Stimulated activated CD4-positive, alpha-beta T cell treated with anti-CD3 and anti-CD28 coated beads, Interleukin-15, amount 100 ng/mL, for 1 hour (primary cell): ENCODE measurements at places on chromosomes 7 and 10.

DNA sequence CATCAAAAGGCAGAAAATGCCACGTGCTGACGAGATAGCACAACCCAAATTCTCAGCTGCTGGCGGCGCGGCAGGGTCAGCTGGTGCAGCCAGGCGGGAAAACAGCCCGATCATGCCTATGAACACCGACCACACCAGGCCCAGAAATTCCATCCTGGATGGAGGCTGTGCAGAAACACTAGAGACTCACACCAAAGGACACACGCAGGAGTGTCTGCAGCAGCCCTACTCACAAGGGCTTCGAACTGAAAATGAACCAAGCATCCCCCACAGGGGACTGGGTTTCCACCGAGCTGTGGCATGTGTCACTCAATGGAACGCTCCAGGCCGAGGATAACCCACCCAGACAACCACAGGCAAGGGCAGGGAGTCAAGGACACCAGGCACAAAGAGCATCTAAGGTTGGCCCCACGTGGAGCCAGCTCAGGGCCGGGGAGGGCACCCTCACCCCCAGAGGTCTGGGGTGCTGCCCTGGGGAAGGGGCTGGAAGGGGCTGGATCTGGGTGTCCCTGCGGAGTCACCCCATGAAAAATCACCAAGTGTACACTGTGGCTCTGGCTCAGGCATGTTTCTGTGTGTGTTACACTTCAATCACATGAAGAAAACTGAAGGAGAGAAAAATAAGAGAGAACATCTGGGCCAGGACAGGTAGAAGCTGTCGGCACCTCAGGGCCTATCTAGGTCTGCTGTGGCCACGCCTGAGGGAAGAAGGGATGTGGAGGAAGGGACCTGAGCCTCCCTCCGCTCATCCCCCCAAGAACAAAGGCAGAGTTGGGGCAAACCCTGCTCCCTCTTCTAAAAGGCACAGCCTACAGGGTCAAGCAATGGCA lies 33.0 kb downstream of the RASGEF1A start:
- no peak for DNase-seq

DNA sequence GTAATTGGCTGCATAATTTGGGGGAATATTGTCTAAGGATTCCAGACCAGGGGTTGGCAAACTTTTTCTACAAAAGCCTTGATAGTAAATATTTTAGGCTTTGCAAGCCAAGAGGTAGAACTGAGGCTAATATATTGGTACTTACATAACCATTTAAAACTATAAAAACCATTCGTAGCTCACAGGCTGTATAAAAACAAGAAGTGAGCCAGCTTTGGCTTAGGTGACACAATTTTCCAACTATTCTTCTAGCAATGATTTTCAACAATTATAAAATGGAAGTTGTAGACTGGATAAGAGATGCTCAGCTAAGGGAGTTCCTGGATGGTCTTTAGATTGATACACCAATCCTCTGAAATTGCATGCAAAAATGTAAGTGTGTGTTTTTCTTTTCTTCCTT lies 1.4 kb downstream of the GPR141 start:
- no peak for DNase-seq

- DNase-seq = no peak
These were observed 172.1 kb downstream of the ACTR3B start for GRCh38 chr7:152931633-152932032.

GRCh38 chr10:11742779-11743298 lies 657 bp downstream of the ECHDC3 start:
- DNase-seq = no peak

DNA sequence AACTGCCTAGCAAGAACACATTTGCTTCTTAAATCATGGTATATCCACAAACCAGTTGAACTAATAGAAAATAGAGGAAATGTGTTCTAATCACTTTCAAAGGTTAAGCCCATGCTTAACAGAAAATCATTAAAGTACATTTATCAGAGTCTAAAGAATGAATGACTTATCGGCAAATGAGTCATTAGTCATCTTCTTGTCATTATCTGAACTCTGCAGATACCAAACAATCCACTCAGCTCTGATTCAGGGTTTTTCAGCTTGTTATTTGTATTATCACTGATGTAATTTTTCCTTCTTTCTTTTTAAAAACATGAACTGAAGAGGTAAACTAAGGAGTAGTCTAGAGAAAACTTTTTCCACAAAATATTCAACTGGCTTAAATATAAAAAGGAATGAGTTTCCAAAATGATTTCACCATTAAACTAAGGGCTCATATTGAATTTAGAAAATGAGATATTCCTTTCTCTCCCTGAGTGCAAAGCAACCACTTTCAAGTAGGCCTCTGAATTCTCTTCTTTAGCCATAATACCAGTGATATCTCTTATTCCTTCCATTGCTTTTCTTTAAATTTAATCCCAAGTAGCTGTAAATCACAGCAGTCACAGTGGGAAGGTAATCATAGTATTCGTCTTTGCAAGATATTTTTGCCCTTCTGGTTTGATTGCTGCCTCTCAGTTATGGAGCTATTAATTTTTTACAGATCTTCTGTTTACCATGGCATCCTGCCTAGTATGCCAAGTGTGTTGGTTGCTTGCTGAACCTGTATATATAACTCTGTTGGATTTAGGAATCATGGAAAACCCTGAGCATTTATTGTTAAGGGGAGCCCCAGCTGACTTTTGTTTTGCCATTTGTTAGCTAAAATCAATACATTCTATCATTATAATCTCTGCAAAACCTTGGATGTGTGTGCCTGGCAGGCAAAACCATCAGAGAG lies 125.1 kb downstream of the THSD7A start:
- DNase-seq = no peak

DNA sequence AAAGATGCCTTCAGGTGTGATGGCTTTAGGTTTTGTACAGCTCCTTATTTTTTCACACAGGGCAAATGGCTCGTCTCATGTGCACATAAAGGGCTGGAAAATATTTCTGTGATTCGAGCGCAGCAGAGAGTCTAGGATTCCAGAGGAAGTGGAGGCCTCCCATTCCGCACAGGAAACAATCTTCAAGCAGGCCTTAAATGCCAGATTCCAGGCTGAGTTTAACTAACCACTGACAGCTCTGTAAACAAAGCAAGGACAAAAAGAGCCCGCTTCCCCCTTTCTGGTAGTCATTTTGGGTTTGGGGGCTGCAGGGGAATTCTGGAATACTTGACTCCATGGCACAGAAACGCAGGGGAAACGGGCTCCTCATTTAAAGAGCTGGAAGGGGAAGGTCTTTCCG lies 87.2 kb downstream of the CALD1 start:
- no peak for DNase-seq

GRCh38 chr10:71466330-71466729 lies 69.6 kb downstream of the CDH23 start:
- no peak for DNase-seq

- no peak for DNase-seq
These were observed 29.1 kb upstream of the LBX1 start for GRCh38 chr10:101258179-101258885.

DNA sequence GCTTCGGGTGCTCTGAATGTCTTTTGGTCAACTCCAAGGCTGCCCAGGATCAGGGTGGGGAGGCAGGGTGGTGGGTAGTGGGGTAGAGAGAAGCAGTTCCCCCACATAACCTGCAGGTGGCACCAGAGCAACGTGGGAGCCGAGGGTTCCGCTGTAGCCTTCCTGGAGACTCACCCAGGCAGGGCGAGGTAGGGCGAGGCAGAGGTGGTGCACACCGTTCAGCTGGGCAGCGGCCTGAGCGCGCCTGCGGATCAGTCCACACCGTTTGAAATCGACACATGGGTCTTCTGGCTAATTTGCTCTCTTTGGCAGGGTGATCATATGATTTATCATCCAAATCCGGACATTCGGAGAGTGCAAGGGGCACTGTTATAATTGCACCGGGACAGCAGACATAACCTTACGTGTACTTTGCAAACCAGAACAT lies 41.4 kb upstream of the MAP3K8 start:
- DNase-seq = peak; percentile 56

- no peak for DNase-seq
These were observed 1.2 kb upstream of the ATP6V0E2 start for GRCh38 chr7:149872419-149873073.

DNA sequence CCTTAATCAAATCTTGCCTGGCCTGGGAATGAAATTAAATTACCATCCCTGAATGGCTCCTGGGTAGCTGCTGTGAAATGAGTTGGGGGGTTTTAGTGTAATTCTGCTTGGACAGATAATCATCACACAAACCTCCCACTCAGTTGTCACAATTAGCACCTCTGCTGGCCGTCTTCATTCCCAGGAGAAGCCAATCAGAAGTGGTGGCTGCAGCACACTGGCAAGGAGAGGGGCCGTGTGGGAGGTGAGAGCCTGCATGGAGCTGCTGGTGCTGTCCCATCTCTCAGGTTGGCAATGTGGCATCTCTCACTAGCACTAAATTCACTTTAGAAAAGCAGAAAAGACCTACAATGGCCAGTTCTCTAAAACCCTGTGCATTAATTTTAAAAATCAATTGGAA lies 92.5 kb downstream of the NT5C2 start:
- DNase-seq = no peak

GRCh38 chr10:123463181-123463580 lies 203.0 kb upstream of the GPR26 start:
- no peak for DNase-seq

DNA sequence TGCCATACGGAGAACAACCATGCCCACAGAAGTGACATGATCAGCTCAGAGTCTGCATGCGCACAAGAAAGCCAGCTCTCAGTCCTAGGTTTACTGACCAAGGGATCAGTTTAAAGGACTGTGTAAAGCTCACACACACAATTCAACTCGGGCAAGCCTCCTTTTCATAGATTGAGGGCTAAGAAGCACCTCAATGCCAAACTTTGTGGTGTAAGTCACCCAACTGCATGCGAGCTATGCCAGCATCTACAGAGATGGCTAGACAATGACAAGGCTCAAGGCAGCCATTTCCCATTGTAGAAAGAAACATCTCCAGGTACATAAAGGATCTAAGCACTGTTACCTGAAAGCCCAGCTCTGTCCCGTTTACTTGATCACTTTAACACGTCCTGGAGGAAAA lies 36.8 kb downstream of the GPAM start:
- DNase-seq = no peak

DNA sequence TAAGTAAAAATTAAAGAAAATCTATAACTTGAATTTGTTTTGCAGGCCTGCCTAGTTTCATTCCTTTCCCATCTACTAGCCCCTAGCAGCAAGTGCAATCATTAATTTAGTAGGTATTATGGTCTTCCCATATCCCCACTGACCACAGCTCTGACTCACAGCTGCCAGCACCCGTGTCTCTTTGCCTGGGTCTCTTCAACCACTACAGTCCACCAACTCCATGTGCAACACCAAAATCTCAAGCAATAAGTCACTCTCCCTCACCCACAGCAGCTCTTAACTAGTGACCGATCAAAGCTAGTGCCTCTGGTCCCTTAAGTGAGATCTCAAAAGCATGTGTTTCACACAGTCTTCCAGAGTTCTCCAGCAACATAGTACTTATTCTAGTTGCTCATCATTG lies 26.0 kb upstream of the THSD7A start:
- no peak for DNase-seq

GRCh38 chr7:75639071-75639885 lies 99.5 kb downstream of the HIP1 start:
- DNase-seq = peak; percentile 3

DNA sequence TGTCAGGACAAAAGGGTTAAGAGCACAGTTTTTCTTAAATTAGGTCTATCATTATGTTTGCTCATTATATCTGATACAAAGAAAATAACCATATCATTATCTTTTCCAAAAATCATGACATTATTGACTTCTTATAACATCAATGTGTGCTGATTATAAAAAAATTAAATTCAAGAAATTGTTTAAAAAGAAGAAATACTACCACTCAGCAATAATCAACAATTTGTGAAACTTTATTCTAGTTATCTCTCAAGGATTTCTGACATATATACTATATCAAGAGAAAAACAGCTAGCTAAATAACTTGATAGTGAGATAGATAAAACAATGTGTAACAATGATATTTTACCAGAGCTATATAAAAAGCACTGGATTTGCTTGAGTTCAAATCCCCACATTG lies 360.7 kb upstream of the PHF14 start:
- DNase-seq = no peak

GRCh38 chr10:15579605-15580004 lies 140.1 kb downstream of the ITGA8 start:
- DNase-seq = no peak

- DNase-seq = no peak
These were observed 757.9 kb downstream of the GRID1 start for GRCh38 chr10:85608706-85609105.

DNA sequence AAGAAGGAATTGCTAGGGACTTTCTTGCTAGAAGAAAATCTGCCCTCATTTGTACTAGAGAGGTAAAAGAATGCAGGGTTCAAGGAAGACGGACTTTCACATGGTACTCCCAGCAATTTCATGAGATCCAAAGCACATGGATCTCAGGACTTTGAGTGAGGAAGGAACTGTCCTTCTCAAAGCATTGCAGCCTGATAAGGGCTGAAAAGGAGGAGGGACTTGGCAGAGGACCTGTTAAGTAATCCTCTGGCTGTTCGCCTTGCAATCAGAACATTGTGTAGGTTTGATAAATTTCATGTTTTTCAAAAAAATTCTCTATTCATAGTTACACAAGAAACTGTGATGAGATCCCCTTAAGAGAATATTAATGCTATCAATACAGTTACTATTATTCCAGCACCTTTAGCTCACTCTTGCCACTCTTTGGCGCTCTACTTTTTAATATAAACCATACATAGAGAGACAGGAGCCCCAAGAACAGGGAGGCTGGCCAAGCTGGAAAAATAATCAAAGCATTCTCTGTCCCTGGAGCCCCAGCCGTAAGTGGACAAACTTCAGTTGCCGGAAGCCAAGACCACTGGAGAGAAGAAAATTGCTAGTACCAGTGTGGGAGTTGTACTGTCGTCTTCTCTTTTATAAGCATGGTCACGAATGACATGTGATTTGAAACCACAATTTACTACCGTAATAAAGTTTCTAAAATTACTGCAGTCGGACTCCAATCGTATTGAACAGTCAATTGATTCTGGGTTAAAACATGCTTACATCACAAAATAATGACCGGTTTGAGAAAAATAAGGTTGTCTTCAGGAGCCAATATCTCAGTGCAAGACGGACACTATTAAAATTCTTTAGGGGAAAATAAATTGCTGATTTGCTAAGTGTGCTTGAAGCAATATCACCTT lies 424.4 kb downstream of the SDK1 start:
- DNase-seq = no peak

- no peak for DNase-seq
These were observed 46.3 kb downstream of the KIAA1549 start for GRCh38 chr7:138934861-138935260.

GRCh38 chr7:155258226-155258560 lies 39.5 kb upstream of the INSIG1 start:
- no peak for DNase-seq
